Stimulated activated CD4-positive, alpha-beta T cell treated with anti-CD3 and anti-CD28 coated beads, Interleukin-1b, Interleukin-23, amount 100 ng/mL, for 4 hours (primary cell): ENCODE measurements at places on chromosomes 3 and 15.

DNA sequence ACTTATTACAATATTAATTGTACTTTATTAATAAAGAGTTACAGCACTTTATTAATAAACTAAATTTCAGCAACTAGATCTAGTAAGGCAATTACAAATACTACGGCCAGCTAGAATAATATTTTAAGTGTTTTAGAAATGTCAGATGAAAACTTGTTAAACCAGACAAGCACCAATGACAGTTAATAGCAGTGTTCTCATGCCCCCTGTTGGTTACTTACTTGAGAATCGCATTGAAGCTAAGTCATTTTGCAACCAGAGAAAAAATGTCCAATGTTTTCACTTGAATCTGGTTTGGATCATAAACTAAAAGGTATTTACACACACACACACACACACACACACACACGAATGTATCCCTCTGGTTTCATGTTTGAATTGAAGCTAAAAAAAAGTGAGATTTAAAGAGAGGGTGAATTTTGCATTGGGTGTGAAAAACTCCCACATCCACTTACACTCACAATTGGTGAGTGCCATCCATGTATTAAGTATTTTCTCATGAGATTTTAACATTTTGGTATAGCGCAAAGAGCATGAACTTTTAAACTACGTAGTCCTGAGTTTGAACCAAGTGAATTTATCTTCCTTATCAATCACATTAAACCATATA is 347.7 kb downstream of the ZBBX start:
- DNase-seq: no peak

DNA sequence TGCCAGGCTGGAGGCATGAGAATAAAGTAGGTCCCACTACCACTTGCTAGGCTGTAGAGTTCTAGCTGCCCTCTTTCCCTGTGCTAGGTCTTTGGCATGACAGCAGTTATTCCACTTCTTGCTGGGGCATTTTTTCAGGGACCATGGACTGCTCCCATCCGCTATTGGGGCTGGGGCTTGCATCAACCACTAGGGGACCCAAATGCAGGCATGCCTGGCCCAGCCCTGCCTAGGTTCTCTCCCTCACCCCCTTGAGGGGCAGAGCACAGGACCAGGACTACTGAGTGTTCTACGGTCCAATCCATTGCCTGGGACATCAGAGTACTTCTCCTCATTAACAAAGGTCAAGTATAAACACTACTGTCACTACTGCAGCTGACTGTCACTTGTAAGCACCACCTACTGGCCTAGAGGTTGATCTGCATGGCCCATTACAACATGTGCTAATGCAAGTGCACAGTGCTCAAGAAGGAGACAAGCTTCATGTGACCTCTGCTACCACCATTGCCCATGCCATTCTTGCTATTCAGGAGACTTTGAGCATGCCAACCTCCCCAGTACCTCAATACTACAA is 270.5 kb downstream of the MBNL1 start:
- DNase-seq: no peak

DNA sequence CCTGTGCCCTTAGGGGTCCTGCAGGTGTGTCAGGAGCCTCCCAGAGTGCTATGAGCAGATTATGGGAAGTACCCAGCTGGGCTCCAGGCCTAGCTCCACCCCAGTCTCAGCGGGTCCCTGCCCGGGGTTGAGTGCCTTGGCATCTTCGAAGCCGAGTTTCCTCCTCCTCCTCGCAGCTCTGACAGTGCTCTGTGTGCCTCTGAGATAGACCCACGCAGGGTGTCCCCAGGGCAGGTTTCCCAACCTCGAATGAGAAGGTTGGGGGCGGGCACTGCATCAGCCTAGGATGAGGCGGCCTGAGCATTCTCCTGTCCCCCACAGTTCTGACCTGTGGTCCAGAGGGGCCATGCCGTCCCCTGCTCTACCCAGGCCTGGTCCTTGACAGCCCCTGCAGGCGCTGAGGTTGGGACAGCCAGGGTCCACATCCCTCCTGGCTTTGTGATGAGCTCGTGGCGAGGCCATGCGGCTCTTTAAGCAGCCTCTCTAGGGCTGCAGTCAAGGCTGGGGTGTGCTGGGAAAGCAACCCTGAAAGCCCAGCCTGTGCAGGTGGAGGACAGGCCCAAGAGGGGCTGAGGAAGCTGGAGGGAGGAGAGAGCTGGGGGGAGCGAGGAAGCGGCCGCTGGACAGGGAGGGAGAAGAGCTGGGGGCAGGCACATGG is 20.2 kb upstream of the SKOR1 start:
- no peak for DNase-seq

DNA sequence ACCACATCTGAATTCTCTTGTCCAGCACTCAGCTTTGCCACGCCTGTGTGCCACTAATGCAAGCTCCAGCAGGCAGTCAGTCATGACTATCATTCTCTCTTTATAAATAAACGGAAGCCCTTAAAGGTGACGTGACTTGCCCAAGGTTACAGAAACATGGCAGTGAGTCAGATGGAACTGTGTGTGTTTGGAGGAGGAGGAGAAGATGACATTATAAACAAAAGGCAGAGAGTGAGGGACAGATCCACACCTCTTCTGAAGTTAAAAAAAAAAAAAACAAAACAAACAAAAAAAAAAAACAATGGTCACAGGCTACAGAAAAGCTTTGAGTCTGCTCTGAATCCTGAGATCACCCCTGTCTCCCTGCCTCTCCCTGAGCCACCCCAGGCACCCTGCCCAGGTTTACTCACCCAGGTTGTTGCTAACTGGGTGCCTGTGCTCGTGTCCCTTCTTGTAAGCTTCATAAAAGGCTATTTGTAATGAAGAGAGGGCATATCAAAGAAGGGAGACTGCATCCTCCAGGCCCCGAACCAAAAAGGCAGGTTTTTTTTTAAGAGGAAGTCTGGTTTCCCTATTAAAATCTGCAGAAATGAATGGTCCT is 119.7 kb upstream of the PHLDB2 start:
- no peak for DNase-seq

DNA sequence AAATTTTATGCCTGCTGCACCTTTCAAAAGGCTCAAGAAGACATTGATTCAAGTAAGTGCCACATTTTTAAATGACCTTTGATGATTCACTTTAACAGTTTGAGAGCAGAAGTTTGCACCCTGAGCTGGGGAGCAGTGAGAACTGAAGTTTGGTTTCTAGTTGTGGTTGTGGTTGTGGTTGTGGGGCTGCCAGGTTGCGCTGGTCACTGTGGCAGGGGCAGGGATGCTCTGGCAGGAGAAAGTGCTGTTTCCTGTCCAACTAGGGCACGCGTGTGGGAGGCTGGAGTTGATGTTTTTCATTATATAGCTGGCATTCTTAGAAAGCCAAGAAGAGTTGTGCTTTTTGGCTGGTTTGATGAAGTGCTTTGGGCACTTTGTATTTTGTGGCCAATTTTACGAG is 339.7 kb upstream of the NR2F2 start:
- no peak for DNase-seq

DNA sequence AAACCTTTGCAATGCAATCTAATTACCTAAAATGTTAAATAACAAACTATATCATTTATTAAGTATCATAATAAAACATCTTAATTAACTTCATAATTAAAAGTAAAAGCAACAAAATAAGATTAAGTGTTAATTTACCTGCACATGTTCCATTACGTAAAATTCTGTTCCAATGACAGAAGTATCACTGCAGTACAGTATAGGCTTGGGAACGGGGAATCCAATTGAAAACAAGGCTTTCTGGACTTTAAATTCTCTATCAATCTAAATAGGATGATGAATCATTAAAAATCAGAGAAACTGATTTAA is 17.1 kb downstream of the ACAD11 start:
- no peak for DNase-seq

- no peak for DNase-seq
Observed at GRCh38 chr15:80823995-80824394, 44.8 kb downstream of the CEMIP start.

- DNase-seq: no peak
Observed at GRCh38 chr3:12948371-12948770, 107.0 kb upstream of the RPL32 start.

GRCh38 chr3:120764206-120764605 is 21.7 kb downstream of the GTF2E1 start:
- DNase-seq: no peak

DNA sequence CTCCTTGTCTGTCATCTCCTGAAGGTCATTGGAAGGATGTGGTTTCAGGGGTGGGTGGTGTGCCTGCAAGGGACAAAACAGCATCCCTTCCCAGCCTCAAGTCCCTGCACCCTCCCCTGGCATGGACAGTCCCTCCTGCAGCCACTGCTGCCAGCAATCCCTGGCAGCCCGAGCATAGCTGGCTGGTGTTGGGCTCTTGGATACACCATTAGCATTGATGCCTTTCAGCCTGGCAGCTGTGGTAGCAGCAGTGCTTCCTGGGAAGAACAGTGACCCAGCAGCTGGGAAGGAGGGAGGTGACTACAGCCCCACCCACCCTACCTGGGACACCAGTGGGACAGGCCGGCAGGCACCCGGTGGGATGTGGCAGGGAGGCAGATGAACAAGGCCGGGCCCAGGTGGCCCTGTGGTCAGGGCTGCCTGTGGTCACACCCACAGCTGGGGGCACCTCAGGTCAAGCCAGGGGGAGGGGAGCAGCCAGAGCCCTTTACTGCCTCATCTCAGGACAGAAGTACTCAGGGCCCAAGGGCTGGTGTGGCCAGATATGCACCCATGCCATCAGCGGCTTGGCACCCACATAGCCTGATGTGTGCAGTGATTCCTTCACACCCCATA is 32.9 kb upstream of the TMEM115 start:
- DNase-seq: no peak

GRCh38 chr15:31399544-31400171 is 73.0 kb downstream of the KLF13 start:
- DNase-seq: no peak
